ENCODE measurements at places on chromosomes 11 and 22. TPM values are rescaled to one million over a fixed set of nuclear protein-coding genes. Genes with fewer than 3 reads are reported as not detected.
A peak's percentile ranks its signal among the peaks of the same experiment; 100 is the strongest.

HBG2 gene
- 9,844 TPM for total RNA-seq

ART1 gene
- not detected for total RNA-seq

DNA sequence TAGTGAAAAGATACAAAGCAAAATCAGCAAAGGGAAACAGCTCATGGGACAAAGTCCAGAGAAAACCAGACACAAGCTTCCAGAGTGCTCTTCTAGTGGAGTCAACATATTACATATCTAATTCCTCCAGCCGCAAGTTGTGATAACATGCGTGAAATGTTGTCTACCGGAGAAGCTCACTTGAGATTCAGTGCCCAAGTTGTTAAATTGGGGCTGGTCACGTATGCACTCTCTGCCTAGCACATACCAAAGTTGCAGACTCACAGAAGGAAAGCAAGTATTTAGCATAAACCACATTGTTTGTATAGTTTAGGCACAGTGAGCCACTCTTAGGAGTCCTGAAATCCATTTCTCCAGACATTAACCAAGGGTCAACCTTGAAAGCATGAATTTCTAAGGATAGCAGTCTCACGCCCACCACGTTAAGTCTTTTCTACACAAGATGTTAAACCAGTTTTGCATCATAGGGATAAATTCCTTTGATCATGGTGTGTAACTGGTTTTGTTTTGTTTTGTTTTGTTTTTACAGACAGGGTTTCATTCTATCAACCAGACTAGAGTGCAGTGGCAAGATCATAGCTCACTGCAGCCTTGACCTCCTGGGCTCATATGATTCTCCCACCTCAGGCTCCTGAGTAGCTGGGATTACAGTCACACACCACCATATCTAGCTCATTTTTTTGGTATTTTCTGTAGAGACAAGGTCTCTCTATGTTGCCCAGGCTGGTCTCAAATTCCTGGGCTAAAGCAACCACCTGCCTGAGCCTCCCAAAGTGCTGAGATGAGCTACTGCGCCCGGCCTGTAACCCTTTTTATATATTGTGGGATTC, 39.5 kb upstream of the EP300 start:
- peak; percentile 95 for DNase-seq

GRCh38 chr11:33317662-33318061, 60.5 kb downstream of the HIPK3 start:
- DNase-seq: no peak

DNA sequence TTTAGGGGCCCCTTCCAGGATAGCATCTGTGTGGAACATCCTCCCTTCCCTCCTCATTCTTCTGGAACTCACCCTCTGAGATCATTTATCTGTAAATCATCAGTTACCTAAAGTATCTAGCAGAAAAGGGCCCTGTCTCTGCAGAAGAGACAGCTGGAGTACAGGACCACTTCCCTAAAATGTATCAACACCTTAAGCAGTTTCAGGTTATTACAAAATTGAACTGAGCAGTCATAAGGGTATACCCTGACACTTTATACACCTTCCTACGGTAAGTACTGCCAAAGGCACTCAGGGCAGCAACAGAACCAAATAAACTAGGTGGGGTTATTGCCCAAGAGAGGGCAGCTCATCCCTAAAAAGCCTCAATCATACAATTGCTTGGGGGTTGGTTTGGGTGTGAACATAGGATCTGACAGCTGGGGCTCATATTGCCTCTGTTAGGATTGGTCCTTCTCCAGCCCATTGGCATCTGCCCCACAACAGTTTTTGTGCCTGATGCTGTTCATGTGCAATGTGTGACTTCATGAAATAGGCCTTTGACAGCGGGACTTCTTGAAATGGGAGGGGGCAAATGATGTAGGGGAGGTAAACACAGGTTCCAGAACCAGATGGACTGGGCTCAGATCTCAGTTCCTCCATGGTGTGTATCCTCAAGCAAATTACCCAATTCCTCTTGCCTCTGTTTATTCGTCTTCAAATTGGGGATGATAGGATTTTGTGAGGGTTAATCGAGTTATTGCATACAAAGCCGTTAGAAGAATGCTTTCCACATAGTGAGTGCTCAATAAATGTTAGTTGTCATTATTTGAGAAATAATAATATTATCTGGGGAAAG, 2.9 kb downstream of the POU2AF3 start:
- no peak for DNase-seq

DNA sequence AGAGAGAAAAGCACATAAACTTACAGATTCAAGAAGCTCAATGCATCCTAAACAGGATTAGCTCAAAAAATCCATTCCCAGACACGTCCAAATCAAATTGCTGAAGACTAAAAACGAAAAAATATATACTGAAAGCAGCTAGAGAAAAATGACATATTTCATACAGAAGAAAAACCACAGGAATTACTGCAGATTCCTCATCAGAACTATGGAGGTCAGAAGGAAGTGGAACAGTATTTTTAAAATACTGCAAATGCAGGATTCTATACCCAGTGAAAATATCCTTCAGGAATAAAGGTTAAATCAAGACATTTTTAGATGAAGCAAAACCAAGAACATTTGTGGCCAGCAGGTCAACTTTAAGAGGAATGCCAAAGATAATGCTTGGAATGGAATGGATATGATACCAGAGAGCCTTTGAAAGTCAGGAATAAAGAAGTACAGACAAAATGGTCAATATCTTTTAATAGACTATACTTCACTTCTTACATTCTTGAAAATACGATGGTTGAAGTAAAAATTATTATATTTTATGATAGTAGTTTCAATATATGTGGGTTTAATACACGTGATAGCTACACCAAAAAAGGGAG, 352.9 kb downstream of the CTTN start:
- DNase-seq: no peak

- peak; percentile 68 for DNase-seq
These were observed 46.2 kb downstream of the FAM83F start for GRCh38 chr22:40040927-40041326.

DNA sequence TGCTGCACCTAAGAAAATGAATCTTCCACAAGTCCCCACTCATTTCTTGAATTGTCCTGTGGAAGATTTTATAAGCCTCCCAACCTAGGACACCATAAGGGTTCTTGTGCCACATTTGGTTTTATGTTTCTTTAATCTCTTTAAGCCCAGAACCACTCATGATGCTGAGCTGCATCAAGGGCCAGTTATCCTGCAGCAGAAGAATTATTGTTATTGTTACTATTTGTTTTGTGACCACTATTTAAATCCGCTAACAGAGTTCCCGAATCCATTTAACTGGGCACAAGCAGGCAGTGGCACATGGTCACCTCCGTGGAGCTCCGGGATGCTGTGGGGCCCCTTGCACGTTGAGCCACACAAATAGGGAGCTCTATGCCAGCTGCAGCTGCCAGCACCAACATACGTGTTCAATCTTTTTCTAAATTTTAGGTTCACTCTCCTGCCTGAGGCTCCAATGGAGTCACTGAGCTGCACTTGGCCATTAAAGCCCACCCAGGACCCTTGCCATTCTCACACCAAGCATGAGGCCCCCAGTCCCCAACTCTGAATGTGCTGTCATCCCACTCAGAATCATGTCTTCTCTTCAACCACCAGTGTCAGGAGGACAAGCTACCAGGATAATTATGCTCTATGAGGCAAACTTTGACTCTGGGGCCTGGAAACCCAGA, 60.6 kb downstream of the DGCR2 start:
- DNase-seq: no peak

- DNase-seq: no peak
These were observed 47.1 kb downstream of the MTNR1B start for GRCh38 chr11:93016595-93016994.

Data from umbilical cord (tissue), 2 donors.